ENCODE measurements at places on chromosomes 6 and 20.

GRCh38 chr6:28137505-28137981 lies 4.1 kb upstream of the ZKSCAN8 start:
- DNase-seq, result no peak

DNA sequence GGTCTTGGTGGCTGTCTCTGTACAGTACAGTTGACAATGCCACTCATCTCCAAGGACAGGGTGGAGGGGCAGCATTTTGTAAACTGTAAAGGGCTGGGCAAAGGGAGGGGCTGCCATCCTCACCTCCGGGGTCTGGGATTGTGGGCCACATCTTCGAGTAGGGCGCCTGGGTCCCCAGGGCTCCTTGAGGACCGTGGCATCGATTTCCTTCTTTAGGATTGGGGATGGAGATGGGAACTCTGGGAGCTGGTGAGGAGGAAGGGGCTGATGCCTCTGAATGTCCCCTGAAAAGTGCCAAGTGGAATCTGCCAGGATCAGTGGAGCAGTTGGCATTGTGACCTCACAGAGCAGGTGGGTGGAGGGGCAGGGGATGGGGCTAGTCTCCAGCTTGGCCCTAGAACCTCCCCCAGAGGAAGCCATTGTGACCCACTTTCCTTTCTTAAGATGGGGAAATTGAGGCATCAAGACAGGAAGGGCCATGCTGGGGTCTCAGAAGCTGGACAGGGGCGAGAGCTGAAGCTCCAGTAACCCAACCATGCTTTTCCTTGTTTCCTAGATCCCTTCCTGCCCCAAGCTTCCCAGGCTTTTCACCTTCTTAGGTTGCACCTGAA lies at the start of gene SUN5:
SUN5 (minus strand) TSS at position 293 of the 611 bp plus-strand sequence; CDS start at position 200, 93 bp downstream.
- DNase-seq, result no peak

DNA sequence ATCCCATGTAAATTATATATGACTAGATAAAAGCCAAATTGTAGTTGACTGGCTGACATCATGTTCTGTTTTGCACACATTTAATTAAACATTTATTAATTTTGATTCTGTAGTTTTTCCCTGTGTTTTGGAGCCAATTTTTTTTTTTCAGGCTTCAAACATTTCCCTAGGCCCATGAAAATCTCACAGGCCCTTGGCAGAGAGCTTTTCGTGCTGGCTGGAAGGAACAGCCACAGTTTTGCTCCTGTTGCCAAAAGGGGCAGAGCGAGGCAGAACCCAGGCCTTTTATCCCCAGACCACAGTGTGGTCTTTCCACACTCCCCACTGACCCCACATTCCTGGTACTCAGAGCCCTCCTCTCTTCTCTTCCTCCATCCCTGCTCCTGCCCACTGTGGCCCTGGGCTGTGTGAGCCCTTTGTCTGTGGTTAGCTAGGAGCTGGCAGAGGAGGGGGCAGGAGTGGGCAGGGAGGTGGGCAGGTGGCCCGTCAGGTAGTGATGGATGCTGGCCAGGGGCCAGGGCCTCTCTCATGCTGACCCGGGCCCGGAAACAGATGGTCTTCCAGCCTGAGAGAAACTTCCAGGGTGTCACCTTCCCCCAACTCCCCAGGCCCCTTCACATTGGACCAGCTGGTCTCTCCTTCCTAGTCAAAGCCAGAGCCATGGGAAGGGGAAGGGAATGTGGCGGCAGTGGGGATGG lies 19.4 kb upstream of the CCM2L start:
- no peak for DNase-seq

DNA sequence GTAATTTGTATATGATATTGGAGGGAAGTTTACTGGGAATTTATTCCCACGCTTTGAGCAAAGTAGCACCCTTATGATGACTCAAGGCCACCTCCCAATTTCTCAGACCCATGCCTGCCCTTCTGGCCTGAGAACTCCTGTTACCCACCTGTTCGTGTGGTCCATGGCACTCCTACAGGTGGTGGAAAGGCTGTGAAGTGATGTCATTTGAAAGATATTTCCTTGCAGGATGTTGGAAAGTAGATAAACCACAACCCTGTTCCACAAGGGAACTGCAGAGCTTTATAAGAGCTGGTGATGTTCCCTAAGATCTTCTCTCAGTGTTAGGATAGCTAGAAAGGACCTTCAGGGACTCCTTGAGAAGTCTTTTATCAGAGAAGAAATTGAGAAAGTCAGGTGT lies 70.5 kb downstream of the ADGRG6 start:
- DNase-seq, result no peak

DNA sequence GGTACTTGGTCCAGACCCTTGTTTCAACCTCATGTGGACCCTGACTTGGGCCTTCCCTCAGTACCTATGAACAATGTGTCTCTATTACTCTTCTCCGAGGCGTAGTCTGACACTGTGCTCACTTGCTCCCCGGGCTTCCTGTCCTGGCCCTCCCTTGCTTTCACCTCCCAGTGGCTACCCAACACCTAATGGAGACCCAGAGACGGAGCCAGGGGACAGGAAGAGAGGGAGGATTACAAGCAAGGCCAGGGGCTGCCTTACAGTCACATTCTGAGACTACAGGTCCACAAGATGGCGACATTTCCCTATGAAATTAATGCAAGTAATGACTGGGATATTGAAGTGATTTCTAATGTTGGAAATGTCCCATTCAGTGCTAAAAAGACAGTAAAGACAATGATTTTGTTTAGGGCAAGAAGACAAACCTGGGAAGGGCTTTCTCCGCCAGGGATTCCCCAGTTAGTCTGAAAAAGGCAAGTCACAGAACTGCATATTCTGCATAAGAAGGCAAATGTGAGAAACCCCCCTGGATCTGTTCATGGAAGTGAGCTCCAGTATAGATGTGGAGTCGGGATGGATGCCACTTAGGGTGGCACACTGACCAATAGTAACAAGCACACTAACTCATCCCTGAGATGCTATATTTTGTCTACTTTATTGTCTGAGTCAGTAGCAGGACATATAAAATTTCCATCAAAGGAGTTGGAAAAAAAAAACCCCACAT lies 44.0 kb upstream of the ZBTB24 start:
- no peak for DNase-seq

DNA sequence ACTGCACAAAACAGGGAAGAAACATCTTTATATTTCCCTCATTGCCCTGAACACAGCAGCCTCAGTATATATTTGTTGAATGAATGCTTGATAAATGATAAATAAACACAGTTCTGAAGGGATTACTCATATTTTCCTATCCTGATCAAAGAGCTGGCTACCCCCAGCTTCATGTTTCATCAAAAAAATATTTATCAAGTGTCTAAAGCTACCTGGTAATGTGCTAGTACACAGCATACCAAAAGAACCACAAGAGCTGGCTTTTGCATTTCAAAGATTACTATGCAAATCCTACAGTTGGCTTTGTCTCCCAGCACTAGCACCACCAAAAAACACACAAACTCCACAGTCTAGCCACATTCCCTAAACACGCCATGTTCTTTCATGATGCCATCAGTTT lies 130.0 kb downstream of the BTBD9 start:
- no peak for DNase-seq

GRCh38 chr20:4949833-4950178 lies 51.5 kb downstream of the SLC23A2 start:
- no peak for DNase-seq

DNA sequence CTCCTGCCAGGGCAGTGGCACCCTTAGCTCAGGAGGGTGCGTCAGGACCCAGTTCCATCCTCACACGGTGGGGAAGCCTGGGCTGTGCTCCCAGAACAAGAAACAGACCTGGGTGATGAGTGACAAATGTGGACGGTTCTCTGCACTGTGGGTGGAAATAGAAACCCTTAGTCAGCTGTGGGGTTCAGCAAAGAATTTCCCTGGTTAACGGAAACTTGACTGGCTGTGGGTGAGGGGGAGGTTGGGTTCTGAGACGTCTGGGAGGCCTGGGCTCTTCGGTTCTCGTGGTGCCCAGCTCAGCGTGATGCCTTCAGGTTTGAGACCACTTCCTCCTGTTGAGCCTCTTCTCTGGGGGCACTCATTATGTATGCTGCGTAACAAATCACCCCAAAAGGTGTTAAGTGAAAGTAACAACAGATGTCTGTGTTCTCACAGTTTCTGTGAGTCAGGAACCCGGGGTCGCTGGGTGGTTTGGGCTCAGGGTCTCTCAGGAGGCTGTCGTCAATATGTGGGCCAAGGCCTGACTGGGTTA lies 53.1 kb upstream of the FAM83D start:
- no peak for DNase-seq

DNA sequence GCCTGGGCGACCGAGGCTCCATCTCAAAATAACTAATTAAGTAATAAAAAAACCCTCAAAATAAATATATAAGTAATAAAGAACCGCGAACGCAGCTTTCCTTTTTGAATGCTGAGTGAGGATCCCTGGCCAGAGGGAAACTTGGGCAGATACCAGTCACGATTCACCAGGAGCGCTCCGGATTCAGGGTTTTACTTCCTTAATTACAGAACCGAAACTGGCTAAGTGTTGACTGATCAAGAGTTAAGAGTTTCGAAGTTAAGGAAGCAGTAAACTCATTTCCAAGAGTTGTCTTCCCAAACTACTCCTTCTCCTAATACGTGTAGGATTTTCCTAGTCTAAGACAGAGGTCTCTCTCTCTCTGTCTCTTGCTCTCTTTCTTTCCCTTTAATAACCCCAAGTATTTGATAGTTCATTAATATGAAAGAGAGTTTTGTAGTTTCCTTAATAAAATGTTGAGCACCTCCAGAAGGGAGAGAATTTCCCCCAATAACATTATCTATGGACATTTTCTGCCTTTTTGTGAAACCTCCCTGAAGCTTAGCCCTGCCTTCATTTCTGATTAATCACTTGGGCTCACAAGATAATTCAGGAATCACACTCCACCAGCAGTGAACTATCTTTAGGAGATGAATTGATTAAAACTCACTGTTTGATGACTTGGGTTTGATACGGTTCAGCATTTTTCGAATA lies 61.4 kb upstream of the ZNF217 start:
- no peak for DNase-seq

GRCh38 chr6:141326426-141326825 lies 806.3 kb upstream of the GJE1 start:
- no peak for DNase-seq

DNA sequence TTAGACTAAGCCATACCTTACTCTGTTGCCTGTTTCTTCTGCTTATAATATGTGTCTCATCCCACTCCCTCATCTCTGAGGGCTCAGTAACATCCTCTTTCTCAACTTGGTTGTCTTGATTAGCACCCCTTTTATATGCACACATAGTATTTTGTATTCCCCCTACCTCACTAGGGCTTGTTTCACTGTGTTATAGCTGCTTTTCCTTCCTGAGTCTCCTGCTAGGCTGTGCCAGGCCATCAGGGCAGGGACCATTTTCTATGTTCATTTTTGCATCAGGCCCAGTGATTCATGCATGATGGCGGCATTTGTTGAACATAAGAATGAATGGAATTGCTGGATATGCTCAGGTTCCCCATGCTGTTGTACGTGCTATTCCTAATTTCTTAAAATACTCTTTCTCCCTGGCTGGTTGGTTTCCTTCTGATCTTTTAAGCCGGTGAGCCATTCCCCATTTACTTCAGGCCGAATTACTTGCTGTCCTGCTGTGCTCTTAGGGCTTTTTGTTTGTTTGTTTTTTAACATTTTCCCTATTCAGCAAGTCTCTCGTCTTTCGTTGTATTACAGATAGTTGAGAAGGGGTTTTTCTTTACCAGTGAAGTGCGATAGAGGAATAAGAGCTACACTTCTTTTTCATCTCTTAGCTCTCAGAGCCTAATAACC lies 183.2 kb downstream of the CARMIL1 start:
- no peak for DNase-seq

GRCh38 chr20:63447320-63447719 lies 25.1 kb downstream of the KCNQ2 start:
- DNase-seq, result no peak

DNA sequence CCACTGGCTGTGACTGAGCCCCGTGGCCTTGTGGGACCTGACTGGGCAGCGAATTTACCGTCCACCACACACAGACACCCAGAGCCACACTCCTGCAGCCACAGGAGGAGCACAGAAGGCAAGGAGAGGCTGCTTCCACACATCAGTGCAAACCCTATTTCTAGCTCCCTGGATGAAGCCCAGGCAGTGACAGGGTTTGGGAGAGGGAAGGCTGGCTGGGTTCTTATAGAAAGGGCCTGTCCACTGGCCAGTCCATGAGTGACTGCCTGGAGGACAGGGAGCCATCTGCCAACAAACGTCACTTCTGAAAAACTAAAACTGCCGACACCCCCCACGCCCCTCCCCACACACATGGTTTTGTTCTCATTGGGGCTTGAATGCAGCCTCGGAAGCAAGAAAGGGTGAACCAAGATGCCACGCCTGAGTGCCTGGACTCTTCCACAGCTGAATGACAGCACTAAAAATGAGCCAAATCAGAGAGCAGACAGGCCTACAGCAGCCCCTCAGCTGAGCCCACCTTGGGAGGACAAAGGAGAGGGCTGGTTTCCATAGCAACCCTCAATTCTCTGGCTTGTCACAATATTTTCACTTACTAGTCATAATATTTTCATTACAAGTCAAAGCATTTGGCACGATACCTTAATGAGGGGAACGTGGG lies 38.4 kb downstream of the RRBP1 start:
- no peak for DNase-seq

DNA sequence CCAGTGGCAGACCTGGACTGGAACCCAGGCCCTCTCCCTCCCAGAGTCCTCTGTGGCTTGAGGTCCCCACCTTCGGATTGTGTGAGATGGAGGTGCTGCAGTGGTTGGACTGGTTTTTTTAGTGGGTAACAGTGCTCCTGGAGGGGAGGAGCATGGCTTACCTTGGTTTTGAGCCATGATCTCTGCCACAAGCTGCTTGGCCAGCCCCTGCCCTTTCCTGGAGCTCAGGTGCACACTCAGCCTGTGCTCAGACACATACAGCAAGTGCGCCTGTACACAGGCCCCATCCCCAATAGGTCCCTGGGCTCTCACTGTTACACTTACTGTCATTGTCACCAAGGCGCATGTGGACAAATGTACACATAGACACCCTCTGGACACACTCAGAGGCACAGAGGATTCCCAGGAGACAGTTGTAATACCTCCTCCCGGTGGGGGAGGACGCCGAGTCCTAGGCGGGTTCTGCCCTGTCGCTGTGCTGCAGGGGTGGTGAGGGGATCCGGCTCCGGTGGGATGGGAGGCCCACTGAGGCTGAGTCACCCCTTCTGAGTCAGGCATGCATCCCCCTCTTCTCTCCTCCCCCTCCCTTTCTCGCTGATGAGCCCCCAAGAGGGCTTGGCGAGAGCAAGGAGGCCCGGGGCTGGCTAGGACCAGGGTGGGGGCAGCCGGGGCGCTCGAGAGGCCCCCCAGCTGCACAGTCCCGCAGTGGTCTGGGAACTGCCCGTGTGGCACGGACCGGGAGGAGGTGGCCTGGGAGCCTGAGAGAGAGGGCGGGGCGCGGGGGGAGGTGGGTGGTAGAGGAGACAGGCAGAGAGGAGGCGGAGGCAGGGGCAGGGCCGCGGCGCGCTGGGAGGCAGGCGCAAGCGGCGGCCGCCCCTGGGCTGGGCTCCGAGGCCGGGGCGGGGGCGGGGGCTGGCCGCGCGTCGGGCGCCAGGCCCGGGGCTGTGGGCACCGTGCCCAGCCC lies 522 bp upstream of the EPB41L1 start:
- peak; percentile 92 for DNase-seq

DNA sequence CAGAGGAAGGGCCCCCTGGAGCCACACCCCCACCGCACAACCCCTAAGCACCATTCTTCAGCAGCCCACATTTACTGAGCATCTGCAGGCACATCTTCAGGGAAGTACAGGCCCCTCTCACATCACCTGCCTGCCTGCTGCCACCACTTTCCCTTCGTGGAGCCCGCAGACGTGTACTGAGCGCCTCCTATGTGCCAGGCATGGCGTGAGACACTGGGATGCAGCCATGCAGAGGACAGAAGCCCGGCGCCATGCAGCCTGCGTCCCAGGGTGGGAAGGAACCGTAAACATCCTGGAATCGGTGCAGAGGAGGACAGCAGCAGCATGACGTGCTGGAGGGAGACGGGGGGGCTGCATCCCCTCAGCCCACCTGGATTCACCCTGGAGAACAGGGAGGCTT lies 78.1 kb downstream of the GRM4 start:
- no peak for DNase-seq

Data from sigmoid colon (tissue), 7 donors.